Femur (tissue), 1 donor: ENCODE measurements at places on chromosomes 13 and 19.
A peak's percentile ranks its signal among the peaks of the same experiment; 100 is the strongest.

DNA sequence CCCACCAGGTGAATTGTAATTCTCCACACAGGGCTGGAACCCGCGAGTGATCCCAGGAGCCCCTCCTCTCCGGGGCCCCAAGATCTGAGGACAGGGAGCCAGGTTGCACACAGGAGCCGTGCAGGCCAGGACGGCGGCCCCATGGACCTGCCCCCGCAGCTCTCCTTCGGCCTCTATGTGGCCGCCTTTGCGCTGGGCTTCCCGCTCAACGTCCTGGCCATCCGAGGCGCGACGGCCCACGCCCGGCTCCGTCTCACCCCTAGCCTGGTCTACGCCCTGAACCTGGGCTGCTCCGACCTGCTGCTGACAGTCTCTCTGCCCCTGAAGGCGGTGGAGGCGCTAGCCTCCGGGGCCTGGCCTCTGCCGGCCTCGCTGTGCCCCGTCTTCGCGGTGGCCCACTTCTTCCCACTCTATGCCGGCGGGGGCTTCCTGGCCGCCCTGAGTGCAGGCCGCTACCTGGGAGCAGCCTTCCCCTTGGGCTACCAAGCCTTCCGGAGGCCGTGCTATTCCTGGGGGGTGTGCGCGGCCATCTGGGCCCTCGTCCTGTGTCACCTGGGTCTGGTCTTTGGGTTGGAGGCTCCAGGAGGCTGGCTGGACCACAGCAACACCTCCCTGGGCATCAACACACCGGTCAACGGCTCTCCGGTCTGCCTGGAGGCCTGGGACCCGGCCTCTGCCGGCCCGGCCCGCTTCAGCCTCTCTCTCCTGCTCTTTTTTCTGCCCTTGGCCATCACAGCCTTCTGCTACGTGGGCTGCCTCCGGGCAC, 3.9 kb downstream of the FFAR1 start:
- DNase-seq = no peak

DNA sequence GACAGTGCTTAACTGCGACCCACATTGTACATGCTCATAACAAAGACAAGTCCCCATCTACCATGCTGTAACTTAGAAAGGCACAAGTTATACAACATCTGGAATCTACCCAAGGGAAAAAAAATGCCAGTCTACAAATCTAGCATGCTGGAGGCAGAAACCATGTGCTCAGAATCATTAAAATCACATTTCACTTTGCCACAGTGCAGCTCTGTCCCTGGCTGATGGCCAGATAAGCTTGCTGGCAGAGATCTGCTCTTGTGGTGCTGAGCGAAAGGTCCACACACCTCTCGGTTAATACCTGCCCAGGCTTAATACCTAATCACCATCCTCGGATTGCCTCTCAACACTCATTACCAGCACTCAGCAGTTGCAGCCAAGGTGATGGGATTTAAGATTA, 74.1 kb upstream of the UQCRFS1 start:
- no peak for DNase-seq

DNA sequence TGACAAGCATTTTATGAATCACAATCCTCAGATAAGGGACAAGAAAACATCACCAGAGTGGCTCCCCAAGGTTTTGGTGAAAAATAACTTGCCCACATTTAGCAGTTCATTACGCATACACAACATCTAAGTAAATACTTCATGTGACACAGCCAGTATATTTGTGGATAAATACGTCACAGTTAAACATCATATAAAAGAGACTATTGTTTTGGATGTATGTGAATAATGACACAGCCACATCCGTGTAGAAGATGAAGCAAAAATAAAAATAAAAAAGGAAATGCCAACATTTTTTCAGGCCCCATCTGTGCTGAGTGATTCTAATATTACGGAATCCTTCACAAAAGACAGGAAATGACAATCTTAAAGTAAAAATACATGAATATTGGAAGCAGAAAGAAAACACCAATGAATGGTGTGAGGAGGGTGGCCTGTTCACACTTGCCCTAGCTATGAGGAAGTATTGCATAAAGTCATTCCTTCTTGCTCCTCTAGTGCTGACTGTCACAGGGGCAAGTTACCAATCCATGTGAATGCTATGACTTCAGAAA, 457.1 kb downstream of the KLF12 start:
- DNase-seq = no peak

DNA sequence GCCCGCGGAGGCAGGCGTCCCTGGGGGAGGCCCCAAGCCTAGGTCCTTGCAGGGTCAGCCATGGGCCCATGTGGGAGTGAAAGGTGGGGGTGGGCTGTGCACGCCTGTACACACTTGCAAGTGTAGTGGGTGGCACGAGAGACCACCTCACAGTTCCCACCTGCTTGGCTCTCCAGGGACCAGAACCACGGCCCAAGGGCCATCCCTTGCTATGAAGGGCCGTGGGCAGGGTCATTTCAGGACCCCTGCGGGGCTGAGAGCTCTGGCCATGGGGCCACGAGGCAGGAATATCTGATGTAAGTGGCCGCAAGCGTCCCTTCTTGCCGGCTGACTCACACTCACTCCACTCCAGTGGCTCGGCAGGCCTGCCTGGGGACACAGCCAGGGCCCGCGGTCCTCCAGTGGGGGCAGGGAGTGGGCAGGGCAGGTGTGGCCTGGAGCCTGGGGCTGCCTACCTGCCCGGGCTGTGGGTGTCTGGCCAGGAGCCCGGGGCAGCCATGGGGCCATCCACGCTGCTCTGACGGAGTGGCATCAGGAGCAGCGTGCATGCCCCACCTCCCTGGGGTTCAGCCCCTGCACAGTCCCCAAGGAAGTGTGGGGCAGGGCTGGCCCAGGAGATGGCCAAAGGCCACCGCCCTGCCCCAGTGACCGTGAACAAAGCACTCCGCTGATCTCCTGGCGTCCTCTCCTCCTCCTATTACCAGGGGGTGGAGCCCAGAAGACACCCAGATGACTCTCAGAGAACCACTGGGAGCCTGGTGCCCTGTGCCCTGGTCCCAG, 8.6 kb upstream of the MKNK2 start:
- DNase-seq = peak; percentile 51

DNA sequence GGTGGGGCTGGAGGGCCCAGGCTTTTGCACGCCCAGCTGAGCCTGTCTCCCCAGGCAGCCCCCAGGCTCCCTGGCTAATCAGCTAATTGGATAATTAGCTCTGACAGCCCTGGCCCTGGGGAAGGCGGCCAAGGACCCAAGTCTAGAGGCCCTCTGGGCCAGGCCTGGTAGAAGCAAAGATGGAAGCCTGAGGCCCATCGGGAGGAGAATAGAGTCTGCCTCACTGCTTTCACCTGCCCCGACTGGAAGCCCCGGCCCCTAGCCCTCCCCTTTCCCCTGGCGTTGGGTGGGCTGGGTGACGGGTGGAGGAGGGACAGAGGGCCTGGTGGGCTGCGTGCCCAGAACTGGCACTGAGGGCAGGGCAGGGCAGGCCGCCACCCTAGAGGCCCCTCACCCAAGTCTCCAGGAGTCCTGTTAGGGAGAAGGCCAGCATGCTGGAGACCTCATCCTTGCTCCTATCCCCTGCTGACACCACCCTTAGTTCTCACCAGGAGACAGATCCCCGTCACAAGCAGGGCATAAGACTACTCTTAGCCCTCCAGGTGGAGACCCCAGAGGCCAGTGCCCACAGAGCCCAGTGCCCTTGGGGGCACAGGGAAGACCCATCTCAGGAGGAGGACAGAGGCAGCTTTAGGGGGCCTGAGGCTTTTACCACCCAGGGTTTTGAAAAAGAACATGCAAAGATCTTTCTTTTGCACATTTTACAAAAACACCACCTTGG, 12.0 kb downstream of the LYL1 start:
- DNase-seq = peak; percentile 35
